Activated T-cell treated with anti-CD3 and anti-CD28 coated beads for 24 hours (primary cell): ENCODE measurements at places on chromosomes 2 and 18.

- no peak for DNase-seq
Observed at GRCh38 chr2:39618736-39619135, 47.0 kb upstream of the TMEM178A start.

- DNase-seq: no peak
Observed at GRCh38 chr2:42743659-42743990, 20.3 kb downstream of the OXER1 start.

DNA sequence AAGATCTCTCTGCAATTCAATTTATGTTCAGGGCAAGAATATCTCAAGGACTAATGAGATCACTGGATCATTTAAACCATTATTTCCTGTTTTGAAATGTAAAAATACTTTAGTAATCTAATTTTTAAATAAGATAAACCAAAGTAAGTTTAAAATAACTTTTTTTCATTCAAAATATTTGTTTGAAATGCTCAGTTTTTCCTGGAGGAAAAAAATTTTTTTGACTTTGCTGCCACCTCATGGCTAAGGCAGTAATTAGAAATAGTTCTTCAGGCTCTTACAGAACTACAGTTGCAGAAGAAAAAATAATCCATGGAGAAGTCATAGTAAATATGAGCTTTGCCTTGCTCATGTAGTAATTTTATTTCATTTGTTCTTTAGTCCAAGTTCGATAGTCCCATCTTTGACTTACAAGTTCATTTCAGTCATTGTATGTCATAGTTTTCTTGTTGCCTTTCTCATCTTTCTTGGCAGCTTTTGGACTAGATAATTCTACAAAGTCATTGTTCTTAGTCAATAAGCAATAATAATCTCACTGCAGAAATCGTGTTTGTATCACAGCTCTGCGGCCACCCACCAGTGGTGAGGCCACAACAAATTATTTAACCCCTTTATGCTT, 127.4 kb downstream of the DPP4 start:
- no peak for DNase-seq

DNA sequence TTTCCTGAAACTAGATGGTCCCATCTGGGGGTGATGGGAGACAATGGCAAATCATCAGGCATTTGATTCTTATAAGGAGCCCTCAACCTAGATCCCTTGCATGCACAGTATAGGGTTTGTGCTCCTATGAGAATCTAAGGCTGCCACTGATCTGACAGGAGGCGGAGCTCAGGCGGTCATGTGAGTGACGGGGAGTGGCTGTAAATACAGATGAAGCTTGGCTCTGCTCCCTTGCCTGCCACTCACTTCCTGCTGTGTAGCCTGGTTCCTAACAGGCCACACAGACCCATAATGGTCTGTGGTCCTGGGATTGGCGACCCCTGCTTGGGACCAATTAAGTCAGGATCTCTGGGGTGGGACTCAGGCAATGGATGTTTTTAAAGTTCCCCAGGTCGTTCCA, 293.4 kb downstream of the ZNF521 start:
- DNase-seq: no peak

DNA sequence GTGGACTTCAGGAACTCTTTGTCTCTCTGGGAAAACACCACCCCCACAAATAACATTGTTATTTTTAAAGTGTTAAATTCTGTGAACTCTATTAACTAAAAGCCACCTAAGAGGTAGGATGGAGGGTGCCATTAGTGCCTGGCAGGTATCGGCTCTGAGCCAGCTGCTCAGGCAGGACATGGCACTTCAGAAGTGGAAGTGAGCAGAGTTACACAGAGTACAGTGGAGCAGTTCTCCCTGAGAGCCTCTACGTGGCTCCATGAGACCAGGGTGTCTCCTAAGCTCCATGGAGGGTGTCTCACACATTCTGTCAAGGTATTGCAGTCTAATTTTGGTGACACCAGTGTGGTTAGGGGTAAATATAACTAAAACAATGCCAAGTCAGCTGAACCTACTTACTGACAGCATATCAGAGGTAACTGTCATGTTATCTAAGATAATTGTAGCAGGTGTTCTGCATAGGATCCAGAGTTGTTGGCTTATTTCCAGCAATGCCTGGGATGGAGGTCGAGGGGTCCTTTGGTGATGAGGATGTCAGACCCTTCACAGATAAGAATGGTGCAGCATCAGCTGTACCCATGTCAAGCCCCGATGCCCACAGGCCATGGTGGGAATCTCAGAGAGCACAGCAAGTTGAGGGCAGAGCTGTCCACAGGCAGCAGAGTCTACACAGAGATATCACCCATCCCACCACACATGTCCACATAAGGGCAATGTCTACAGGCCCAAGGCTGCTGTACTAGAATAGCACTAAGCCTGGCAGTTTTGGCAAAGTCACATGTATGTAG, 8.6 kb upstream of the MALL start:
- no peak for DNase-seq

DNA sequence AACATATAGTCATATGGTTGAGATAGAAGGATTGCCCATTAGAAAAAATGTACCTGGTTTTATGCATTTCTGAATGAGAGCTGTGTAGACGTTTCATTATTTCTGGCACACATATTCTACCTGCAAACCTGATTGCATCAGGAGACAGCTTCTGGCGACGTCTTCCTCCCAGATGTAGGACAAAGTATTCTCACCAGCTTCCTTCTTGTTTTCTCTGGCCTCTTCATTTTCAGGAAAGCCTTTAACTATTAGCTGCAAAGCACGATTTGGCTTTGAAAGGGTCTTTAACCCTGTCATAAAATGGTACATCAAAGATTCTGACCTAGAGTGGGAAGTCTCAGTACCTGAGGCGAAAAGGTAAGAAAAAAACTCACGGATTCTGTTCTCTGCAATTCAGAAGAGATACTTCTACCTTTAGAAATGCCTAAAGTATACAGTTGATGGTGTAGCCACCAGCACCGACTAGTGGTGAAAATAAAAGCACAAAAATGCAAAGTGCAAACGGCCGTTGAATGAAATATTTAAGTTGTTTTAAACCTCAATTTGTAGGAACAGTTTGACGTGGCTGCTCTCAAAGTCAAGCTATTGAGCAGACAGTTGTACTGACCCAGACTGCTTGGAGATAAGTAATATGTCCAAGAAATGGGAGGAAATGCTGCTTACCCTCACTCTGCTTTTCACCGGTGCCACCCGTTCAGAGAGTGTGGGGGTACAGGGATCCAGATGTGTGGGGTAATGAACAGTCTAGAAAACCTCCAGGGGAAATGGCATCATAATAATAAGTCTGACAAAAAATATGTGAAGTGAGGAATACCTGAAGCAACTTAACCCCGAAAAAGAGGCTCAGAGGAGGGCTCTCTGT, 20.2 kb downstream of the IL18RAP start:
- DNase-seq: peak; percentile 41
